ENCODE measurements at places on chromosomes 1 and 21.

GRCh38 chr1:58815686-58816071 is 31.8 kb upstream of the JUN start:
- DNase-seq: peak; percentile 59

DNA sequence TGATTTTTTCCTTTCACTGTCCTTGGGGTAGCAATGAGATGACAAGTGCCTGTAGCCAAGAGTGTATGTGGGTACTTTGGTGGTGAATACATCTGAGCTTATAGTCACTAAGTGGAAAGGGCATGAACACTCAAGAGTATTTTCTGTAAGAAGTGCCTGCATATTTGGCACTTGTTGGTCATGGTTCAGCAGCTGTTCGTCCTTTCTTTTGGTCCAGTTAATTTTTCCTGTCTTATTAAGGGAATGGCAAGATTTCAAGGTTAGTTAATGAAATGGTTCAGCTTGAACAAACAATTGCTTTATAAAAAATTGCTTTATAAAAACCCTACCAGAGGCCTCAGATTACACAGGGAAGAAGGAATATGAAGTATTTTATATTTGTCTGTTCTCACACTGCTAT is 48.6 kb upstream of the GPR52 start:
- DNase-seq: no peak

DNA sequence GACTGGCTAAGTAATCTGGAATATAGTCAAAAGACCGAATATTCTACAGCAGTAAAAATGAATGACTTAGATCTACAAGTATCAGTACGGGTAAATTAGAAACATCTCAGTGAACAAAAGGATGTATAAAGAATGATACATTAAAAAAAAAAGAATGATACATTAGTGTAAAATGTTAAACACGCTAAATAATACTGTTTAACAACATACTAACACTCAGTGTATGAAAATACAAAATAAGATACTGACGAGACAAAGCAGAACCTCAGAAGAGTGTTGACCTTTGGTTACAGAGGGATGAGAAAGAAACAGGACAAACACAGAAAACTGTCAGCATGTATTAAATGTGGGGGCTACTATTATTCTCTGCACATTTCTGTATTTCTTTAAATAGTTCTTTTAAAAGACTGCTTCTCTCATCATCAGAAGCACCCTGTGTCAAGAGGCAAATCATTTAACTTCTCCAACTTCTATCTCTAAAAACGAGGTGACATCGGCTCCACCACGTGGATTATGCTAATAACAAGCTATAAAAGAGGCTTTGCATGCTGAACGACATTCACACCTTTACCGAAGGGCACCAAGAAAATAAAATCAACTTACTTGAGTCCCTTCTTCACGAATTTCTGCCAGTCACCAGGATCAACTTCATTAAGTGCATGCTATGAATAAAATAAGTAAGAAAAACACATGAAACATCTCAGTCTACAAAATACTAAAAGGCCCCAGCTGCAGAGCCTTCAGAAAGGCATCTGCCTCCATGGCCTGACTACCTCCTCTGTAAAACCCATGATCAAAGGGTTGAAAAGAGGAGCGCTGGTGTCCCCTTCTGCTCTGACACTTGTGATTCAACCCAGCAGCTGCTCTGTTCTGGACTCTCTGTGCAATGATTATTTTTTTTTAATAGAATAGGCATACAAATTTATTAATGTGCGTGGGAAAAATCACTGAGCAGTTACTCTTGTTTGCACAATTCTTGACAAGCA is 42.5 kb downstream of the MRAP start:
- no peak for DNase-seq

DNA sequence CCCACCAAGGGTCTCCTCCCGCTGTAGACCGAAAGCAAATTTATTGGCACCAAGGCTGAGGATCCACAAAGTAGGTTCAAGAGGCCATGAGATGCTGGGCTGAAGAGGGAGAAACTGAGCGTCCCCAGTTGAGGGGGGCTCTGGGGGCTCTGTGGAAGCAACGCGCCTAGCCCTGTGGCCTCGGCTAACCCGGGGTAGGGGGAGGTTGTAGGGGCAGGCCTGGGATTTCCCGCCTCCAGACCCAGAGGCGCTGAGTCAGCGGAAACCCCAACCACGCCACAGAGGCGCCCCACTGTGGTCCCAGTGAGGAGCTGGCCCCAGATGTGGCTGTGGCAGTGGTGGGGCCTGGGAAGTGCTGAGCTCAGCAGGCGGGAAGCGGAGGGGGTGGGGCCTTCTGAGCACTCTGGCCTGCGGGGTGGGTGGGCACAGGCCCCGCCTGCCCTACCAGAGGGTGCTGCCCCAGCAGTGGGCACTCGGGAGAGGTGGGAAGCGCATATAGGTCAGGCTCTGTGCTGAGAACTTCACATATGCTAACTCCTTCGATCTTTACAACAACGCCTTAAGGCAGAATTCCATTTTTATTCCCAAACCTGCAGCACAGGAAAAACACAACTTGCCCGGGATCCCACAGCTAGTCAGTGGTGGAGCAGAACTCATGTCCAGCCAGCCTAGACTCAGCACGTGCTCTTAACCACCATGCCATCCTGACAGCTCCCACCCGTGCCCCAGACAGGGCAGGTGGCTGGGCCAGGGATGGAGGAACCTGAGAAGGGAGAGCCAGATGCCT is 1.5 kb upstream of the COL16A1 start:
- peak; percentile 83 for DNase-seq

GRCh38 chr21:45138199-45139002 is 64.0 kb downstream of the ADARB1 start:
- DNase-seq: peak; percentile 70

DNA sequence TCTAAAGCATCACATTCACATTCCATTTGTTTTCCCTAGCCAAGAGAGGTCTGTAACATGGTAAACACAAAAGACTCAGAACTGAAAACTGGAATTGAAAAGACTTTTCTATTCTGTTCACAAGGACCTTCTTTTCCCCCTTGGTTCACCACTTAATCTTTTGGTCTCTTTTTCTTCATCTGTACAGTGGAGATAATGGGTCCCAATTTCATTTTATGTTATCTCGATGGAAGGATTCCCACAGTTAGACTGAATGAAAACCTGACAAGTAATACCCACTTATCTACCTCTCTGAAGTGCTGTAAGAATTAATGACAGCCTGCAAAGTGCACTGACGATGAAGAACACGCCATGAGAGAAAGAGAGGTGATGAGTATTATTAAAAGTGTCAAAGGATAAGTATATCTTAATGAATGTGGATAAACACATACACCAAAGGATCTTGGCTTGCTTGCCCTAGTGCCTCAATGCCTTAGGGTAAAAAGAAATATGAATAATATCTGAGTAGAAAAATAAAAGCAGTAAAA is 71.5 kb downstream of the CYYR1 start:
- no peak for DNase-seq

DNA sequence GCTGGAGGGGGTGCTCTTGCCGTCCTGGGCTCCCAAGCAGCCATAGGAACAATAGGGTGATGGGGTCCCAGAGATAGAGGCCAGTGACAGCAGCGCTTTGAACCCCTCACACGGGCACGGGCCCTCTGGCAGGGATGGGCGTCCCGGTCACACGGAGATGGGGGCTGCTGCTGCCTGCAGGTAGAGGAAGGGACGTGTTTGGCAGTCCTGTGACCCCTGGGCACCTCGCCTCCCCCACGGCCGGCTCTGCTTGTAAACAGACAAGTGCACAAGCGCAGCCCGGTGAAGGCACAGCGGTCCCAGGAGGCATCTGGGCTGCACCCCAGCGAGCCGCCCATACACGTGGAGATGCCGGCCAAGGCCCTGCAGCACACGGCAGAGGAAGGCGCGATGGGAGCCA is 36.5 kb upstream of the PDE9A start:
- DNase-seq: no peak

DNA sequence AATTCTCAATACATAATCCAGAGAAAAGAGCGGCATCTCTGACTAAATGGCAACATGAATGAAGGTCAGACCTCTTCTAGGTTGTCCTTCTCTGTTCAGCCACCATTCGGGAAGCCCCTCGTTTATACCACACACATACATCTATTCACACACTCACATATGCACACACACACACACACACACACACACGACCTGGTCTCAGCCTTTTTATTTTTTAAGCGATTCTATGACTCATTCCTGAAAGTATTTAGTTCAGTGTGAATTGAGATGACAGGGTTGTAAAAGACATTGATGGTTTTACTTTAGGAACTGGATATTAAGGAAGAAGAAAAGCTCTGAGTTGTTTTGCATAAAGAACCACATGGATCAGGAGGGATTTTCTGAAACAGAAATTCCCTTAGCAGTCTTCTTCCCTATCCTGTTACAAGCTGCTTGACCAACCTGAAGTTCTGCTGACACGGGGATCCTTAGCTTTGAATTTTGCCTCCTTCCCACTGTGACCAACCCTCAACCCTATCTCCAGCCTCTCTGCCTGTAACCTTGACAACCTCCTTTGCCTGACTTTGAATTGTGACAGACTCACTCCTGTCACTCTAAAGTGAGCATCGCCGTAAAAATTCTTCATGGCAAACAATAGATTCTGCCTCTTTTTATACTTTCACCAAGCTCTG is 383.1 kb upstream of the ESRRG start:
- DNase-seq: no peak

GRCh38 chr1:1937061-1937460 is 18.0 kb upstream of the TMEM52 start:
- DNase-seq: no peak

DNA sequence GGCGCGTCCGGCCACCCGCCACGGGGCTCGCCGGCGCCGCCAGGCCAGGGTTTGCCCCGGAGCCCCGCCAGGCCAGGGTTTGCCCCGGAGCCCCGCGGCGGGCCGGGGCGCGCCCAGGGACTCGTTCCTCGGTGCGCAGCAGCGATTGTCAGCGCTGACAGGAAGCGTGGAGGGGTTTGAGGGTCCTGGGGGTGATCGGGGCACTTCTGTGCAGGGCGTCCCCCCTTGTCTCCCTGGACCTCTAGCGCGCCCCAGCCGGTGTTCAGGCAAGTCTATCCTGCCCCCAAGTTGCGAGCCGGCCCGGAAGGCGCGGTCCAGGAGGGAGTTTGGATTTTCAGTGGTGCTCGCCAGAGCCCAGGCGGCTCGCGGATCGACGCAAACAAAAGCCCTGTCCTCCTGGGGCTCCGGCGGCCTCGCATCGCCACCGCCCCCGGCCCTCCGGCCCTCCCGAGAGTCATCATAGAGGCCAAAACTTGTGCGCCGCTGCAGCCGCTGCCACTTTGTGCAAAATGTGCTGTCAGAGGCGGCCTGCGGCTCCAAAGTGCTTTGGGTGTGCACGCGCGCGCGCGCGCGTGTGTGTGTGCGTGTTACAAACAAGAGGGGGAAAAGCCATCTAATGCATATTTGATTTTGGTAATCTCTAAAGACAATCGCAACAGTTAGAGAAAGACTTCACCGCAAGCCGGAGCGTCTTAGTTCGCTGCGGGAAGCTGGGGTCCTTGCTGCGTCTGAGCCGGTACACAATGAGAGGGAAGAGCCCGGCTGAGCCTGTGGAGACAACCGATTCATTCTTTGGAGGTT is 1.0 kb downstream of the ROR1 start:
- peak; percentile 53 for DNase-seq

DNA sequence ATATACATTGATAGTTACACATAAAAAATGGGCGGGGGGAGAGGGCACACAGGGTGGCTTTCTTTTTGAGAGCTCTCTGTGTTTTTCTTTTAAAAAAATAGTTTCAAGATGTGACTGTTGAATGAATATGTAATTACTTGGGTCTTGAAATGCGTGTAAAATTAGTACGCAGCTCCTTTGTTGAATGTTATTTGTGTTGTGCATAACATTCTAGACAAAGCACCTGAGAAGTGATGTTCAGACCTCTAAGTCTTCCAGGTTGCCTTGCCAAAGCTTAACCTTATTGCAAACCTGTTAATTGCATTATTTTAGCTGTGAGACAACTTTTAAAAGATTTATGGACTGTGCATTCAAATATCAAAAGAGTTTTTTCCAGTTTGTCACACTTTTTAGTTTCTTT is 5.4 kb downstream of the PBX1 start:
- no peak for DNase-seq

DNA sequence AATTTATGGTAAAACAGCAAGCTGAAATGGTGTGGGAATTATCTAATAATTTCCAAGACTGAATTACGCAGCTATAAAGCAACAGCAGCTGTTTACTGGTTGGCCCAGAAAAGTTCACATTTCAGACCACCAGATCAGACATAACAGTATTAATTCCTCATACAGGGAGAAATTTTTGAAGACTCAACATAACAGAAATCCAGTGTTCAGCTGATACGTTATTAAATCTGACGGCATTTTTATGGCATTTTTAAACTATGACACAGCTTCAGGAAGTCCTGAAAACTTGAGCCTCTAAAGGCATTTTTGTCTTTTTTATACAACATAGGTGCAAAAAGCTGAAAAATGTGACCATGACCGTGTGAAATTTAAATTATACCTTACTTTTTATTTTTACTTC is 91.2 kb downstream of the APP start:
- DNase-seq: no peak

GRCh38 chr1:197180252-197180878 is 33.9 kb upstream of the ASPM start:
- DNase-seq: peak; percentile 36

DNA sequence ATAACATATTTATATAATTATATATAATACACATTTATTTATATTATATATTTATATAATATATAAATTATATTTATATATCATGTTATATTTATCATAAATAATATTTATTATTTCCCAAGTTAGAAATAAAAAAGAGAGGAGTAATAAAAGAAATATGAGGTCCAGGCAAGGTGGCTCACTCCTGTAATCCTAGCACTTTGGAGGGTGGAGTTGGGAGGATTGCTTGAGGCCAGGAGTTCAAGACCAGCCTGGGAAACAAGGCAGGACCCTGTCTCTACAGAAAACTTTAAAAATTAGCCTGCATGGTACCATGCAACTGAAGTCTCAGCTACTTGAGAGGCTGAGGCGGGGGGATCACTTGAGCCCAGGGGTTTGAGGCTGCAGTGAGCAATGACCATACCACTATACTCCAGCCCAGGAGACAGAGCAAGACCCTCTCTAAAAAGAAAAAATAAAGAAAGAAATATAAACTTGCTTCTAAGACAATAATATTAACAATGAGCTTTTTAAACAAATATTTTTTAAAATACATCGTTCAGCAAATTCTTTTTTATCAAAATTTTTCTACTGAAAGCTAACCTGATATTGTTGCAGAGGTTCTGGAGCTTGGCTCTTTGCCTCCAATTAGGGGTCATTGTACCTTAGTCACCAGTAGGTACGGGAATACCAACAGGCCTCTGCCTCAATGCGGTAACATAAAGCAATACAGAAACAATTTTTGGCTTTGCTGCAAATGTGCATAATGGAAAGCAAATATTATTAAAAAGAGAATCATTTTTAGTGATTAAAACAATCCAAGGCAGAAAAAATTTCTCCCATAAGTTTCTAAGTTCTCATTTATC is 290.0 kb downstream of the SETD4 start:
- DNase-seq: no peak

DNA sequence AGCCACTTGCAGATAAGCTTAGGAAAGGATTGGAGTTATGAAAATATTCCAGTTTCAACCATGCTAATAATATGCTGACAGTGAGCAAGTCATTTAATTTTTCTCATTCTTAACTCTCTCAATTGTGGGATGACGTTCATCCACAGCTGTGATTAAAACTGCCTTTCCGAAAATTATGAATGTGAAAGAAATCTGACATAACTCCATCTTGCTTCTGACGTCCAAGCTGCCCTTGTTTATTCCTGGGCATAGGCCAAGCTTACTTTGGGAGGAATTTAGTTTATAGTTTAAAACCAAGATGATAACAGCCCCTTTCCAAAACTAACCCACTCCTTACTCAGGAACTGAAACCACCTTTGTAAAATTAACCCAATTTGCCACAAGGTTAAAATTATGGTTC is 11.0 kb upstream of the RGS18 start:
- no peak for DNase-seq

GRCh38 chr1:115911294-115911693 is 65.0 kb upstream of the SLC22A15 start:
- no peak for DNase-seq
